ENCODE measurements at places on chromosomes 4 and X.

DNA sequence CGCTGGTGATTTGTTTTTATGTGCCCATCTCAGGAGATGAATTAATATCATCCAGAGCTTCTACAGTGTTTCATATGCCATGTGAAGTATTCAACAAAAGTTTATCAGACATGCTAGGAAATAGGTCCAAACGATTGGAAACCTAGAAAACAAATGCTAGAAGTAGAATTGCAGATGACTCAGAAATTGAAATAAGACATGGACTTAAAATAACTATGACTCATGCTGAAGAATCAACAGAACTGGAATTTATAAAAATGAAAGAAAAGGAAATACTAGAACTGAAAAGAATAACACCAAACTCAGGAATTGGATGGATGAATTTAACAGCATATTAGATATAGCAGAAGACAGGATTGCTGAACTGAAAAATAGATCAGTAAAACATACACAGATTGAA is 172.7 kb upstream of the GIMD1 start:
- peak; percentile 37 for DNase-seq

DNA sequence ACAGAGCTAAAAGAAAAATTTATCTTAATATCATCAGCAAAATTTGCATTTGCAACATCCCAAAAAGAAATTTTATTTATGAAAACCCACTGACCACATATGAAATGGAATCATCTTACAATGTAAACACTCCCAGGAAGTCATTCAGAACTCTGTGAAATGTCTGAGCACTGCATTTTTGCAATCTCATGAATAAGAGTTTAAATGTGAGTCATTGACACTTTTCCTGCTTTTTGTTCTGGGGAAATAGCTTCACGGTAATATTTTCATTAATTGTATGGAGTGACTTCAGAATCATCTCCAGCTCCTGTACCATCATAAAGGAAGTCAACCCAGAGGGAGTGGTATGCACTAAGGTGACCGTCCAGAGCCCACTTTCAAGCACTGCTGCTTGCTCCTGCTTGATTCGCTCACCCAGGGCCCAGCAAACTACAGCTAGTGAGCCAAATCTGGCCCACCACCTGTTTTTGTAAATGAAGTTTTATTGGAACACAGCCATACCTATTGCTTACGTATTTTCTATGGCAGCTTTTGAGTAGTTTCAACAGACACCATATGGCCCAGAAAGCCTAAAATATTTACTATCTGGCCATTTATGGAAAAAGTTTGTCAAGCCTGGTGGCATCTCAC is 17.2 kb downstream of the EDNRA start:
- DNase-seq, result peak; percentile 69

GRCh38 chr4:98951710-98952109 is 22.8 kb upstream of the EIF4E start:
- no peak for DNase-seq

GRCh38 chr4:78734441-78735162 is 41.5 kb upstream of the BMP2K start:
- DNase-seq, result no peak

- peak; percentile 71 for DNase-seq
Observed at GRCh38 chrX:39808471-39808917, 289.3 kb downstream of the BCOR start.

- no peak for DNase-seq
Observed at GRCh38 chrX:25020905-25021449, 5.2 kb upstream of the ARX start.

All from fibroblast of skin of left quadriceps (primary cell).